ENCODE measurements at places on chromosomes 3 and 15. TPM values are rescaled to one million over a fixed set of nuclear protein-coding genes. Genes with fewer than 3 reads are reported as not detected.

- peak; percentile 29 for DNase-seq
Observed at GRCh38 chr3:36380221-36381031, at the start of gene STAC. Gene STAC (plus strand): TSS chr3:36380504. CDS start chr3:36380644, 140 bp downstream.

DNA sequence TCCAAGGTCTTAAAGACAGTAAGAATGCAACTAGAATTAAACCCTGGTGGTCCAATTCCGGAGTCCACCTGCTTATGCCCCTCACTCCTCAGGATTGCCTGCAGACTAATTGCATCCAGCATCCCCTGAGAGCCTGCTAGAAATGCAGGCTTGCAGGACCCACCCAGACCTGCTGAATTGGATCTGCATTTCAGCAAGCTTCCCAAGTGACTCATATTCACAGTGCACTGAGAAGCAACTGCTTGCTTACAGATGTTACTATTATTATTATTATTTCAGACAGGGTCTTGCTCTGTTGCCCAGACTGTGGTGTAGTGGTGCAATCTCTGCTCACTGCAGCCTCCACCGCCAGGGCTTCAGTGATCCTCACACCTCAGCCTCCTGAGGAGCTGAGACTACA lies 83.5 kb upstream of the VGLL4 start:
- DNase-seq, result no peak

The ZPLD1 gene
- 0.05 TPM for polyA plus RNA-seq

DNA sequence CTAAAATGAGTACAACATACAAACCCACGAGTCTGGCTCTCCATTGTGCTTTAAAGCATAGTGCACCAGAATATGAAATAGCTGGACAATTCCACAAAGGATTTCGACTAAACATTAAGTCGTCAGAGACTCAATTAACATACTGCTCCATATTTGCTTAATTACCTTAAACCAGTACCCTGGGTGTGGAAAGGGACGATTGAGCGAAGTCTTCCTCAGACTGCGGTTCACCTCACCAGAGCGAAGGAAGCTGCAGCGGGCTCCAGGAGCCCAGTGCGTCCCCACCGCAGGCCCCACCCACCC lies 218 bp upstream of the TRPC1 start:
- no peak for DNase-seq

The PARP15 gene
- not detected for polyA plus RNA-seq

The CNTN3 gene
- polyA plus RNA-seq, result not detected

The SOX2 gene
- 2.1 TPM for polyA plus RNA-seq

DNA sequence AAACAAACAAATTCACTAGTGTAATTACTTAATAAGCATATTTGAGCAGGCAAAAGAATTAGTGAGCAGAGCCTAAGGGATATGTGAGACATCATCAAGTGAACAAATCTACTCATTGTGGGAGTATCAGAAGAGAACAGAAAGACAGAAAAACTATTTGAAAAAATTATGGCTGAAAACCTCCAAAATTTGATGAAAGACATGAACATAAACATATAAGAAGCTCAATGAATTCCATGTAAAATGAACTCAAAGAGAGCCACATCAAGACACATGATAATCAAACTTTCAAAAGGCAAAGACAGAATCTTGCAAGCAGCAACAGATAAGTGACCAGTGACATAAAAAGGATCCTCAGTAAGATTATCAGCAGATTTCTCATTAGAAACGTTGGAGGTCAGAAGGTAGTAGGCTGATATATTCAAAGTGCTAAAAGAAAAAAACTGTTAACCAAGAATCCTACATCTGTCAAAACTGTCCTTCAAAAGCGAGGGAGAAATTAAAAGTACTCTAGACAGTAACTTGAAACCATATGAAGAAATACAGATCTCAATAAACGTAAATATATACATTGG lies 83.0 kb upstream of the UBP1 start:
- no peak for DNase-seq

DNA sequence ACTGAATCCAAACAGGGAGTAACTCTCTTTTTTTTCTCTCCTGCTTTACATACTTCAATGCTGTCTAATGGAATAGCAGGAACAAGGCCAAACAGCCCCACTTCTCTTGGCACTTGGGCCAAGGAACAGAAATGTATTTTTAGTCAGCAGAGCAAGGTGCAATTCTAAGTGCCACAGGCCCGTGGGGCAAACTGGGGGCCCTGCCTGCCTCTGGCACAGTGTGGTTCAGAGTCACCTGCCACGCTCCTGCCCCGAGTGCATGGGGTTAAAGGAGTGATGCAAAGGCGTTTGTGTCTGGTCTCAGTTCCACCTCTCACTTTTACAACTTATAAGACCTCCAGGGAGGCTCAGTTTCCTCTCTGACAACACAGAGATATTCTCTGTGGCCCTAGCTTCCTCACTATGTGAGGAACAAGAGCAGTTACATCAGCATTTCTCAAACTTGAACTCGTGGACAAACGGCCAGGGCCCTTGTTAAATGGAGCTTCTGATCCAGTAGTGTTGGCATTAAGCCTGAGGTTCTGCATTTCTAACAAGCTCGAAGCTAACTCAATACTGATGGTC lies 51.3 kb downstream of the LRIG1 start:
- DNase-seq, result no peak

GRCh38 chr3:176794406-176794805 lies 402.9 kb downstream of the TBL1XR1 start:
- no peak for DNase-seq

Data from A549 (cell line).